ENCODE measurements at places on chromosomes 3 and 15. TPM values are rescaled to one million over a fixed set of nuclear protein-coding genes. Genes with fewer than 3 reads are reported as not detected.

- DNase-seq = no peak
These were observed 59.0 kb upstream of the MINAR1 start for GRCh38 chr15:79373113-79373512.

DNA sequence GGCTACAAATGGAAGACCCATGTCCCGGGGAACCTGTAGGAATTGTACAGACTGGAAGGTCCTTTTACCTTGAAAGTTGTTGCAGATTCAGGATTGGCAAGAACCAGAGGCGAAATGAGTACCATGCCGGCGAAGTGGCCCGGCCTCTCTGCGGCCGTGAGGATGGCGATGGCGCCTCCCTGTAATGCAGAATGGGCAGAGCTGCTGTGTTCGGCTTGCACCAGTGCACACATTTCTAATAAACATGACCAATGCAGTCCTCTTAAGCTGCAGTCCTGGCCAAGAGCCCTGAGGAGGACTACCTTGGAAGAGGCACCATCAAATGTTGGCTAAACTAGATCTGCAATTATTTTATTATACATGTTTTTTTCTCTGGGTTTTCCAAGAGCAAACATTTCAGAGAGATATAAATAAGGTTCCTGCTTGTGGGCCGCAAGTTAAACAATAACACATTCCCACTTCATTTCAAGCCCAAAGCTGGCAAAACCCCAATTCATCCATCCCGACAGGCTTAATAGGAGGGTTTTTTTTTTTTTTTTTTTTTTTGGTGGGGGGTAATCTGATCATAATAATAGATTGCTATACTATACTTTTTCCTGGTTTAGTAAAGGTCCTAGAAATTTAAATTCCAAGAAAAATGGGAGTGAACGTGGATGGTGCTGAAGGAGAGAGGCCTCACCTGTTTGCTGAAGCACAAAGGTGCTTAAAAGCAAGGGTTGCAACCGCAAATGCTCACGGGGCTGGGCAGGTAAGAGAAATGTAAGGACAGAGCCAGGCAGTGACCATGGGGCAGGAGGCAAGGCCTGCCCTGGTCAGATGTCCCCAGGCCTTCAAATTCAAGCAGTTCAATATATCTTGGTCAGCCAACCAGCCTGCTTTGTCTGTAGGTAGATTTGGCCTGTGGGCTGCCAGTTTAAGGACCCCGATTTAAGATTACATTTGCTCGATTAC lies 48.5 kb downstream of the ABTB1 start:
- no peak for DNase-seq

- DNase-seq = no peak
These were observed 4.0 kb downstream of the DIPK2A start for GRCh38 chr3:143975554-143976152.

GRCh38 chr3:157533298-157534070 lies 30.3 kb upstream of the VEPH1 start:
- no peak for DNase-seq

DNA sequence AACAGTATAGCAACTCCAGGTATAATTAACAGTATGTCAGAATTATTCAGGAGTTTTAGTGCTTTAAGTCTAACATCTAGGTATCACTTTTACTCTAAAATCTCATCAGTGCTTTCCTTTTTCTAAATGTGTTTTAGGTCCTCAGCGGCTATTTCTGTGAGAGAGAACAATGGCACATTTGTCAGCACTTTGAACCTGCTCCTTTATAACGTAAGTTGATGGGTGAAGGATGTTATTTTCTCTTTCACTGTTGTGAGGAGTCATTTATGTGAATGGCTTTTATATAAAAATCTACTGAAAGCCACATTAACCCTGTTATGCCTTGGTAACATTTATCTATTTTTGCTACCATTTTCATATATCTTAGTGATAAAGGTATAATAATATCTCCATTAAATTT lies 22.8 kb downstream of the ZPLD1 start:
- no peak for DNase-seq

GRCh38 chr3:63739474-63739873 lies 79.6 kb upstream of the C3orf49 start:
- no peak for DNase-seq

GRCh38 chr15:31503256-31503655 lies 176.6 kb downstream of the KLF13 start:
- DNase-seq = no peak

- DNase-seq = no peak
These were observed 152.9 kb upstream of the RBMS3 start for GRCh38 chr3:29128001-29128400.

DNA sequence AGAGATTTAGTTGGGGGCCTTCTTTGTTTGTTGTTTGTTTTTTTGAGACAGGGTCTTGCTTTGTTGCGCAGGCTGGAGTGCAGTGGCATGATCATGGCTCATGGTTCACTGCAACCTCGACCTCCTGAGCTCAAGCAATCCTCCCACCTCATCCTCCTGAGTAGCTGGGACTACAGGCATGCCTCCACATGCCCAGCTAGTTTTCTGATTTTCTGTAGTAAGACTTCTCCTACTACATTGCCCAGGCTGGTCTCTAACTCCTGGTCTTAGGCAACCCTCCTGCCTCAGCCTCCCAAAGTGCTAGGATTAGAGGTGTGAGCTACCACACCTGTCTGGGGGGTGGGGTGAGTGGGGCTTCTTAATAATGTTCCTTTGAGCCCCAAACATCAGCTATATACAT lies 148.3 kb upstream of the ADAMTS9 start:
- DNase-seq = no peak

DNA sequence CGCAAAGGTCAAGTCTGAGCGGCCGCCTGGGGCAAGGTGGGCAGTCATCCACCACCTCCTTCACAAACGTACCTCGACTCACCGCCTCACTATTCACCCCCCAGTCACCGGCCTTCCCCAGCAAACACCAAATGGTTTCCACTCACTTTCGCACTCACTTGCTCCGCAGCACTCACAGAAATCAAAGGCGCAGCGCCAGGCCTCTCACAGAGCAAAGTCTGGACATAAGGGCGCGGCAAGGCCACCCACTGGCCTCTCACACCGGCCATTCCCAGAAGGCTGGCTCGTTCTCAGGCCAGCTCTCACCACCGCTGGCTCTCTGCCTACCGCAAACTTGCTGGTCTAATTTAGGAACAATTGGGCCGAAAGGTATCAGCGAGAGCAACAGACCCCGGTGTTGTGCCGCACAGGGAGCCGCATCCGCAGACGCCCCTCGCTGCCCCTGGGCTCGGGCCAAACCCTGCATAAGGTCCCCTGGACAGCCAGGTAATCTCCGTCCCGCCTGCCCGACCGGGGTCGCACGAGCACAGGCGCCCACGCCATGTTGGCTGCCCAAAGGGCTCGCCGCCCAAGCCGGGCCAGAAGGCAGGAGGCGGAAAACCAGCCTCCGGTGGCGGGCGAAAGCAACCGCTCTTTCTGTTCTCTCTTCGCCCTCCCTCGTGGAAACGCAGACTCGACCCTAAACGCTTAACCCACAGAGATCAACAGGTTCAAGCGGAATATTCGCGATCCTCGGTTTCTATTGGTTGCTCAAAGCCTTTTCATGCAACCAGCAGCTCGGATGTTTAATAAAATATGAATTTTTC lies 2.9 kb downstream of the SHOX2 start:
- peak; percentile 37 for DNase-seq

DNA sequence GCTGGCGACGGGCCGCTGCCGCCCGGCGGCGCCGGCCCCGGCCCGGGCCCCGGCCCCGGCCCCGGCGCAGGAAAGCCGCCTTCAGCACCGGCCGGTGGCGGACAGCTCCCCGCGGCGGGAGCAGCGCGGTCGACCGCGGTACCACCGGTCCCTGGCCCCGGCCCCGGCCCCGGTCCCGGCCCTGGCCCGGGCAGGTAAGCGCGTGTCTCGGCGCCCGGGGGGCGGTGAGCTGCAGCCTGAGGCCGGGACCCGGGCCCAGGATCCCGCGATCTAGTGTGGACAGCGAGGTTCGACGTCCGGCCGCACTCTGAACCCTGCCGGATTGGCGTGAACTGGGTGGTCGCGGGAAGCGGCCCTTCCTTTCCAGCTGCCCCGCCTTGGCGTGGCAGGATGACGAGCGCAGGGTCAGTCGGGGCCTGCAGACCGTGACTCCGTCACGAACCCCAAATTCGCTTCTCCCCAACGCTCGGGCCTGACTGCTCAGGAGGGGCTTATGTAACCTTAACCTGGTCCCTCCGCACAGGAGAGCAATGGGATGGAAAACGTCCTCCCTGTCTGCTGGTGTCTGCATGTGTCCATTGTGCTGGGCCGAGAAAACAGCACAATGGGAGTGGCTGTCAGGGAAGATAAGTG lies 472 bp downstream of the BSN start:
- peak; percentile 66 for DNase-seq

DNA sequence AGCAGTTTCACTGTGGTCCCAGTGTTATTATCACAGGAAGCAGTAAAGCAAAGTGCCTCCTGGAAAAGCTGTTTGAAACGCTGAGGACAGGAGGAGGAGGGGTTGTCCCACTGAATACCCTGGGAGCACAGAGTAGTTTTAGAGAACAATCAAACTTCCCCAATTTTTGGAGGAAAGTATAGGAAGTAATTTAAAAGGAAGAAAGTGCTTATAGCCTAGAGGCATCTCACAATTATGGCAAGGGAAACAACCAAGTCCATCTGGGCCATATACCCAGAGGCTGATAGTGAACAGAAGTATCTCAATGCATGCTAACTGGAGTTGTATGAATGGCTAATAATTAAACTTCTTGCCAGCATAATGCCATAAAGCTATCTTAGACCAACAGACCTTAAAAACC lies 137.2 kb upstream of the EPHA6 start:
- no peak for DNase-seq

DNA sequence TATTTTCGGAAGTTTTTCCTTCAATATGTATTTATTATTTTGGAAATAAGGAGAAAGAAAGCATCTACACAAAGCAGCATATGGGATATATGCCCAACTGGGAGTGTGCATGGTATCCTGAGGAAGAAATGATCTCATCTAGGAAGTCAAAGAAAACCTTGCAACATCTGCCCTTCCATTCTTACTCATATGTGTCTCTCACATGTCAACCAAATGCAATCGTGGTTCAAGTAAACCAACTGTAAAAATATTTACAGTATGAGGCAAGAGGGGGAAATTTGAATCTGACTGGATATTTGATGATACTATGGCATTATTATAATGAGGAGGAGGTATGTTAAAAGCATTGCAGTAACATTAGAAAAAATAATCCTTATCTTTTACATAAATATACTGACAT lies 3.2 kb upstream of the SCG3 start:
- DNase-seq = no peak

DNA sequence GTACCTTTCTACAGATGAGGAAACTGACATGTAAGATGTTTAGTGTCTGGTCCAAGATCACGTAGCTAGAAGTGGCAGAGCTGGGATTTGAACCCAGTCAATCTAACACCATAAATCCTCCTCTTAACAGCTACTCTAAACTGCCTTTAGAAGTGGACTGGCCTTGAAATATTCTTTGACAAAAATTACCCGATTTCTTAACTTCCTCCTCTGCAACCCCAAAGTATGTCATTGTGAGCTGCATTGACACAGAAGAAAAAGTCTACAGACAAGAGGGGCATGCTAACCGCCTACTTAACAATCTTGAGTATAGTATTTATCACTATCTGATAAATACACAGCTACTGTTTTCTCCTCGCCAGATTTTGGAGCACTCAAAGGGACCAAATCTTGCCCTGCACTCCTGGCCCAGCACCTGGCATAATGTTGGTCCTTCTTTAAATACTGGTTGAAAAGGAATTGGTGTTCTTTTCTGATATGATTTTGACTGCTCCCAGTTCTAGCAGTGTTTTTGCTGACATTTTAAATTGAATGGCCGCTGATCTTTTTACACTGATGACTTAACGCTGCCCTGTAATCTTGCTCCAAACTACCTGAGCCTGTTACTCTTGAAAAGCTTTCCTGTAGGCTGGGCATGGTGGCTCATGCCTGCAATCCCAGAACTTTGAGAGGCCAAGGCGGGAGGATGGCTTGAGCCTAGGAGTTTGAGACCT lies 36.9 kb downstream of the ITPR1 start:
- DNase-seq = no peak

Gene ATP10A
- total RNA-seq = 43.5 TPM

Gene CHL1
- total RNA-seq = 20.2 TPM

Gene GOLGA6A
- not detected for total RNA-seq

Gene SLC2A2
- not detected for total RNA-seq

Gene MAGEF1
- 23.5 TPM for total RNA-seq

Gene OPA1
- 44.0 TPM for total RNA-seq

Gene LRRN1
- 2.0 TPM for total RNA-seq

Gene PRSS50
- 0.41 TPM for total RNA-seq
